ENCODE measurements at places on chromosomes 2 and 18.

- DNase-seq = no peak
These were observed 7.8 kb downstream of the LOXHD1 start for GRCh38 chr18:46649071-46649862.

DNA sequence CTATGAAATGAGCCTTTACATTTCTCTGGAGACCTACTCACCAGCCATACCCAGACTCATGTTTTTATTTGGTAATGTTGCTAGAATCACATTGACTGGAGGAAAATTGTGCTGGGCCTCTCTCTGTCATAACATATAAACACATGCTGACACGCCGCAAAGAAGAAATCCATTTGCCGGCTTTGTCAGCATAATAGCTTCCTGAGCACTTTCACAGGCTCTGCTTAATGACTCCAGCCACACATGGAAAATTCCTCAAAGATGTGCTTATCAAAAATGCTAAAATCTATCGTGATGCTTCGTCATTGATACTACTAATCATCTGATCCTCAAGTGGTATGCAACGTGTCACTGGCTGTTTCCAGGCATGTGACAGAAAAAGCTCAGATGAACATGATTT, 63.1 kb downstream of the RND3 start:
- DNase-seq = no peak

- no peak for DNase-seq
These were observed 94.1 kb downstream of the AAK1 start for GRCh38 chr2:69549421-69549820.

- DNase-seq = peak; percentile 93
These were observed 139.0 kb downstream of the DDX1 start for GRCh38 chr2:15730545-15731212.

- no peak for DNase-seq
These were observed 186.3 kb downstream of the MYCN start for GRCh38 chr2:16126517-16127275.

- no peak for DNase-seq
These were observed 67.9 kb downstream of the DGKD start for GRCh38 chr2:233422050-233422639.

DNA sequence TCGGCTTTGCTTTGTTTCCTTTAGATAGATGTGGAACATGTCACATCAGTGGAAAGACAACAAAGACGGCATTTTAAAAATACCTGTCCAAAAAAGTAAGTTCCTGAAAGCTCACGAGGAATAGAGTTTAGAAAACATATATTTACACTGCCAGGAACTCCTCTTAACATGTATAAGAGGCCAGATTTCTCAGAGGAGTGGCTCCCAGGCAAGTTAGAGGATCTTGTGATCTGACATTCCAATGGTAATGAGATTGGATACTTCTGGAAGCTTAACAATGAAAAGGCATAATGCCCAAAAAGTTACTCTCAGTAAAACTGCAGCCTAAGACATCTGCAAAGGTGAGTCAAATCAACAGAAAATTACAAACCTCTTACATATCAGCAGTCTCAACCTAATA, 77.1 kb downstream of the CYRIA start:
- no peak for DNase-seq

DNA sequence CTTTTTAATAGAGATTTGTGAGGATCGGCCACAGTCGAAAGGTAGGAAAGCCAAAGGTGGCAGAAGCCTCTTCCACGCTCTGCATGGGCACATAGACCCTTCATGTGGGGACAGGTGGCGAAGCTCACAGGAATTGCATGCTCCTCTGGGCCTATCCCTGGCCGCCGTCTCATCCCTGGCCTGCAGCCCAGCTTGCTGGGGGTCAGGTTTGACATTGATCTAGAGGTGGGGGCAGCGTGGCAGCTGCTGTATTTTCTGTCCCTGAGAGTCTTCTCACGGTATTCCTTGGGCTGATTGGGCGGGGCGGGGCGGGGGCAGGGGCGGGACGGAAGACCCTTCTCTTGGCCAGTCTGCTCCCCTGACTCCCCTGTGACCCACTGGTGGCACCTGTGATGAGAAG, 48.9 kb downstream of the STK25 start:
- DNase-seq = no peak

- no peak for DNase-seq
These were observed 576.7 kb upstream of the ZEB2 start for GRCh38 chr2:145096582-145096981.

GRCh38 chr2:27914041-27914804, 23.7 kb downstream of the BABAM2 start:
- DNase-seq = no peak

DNA sequence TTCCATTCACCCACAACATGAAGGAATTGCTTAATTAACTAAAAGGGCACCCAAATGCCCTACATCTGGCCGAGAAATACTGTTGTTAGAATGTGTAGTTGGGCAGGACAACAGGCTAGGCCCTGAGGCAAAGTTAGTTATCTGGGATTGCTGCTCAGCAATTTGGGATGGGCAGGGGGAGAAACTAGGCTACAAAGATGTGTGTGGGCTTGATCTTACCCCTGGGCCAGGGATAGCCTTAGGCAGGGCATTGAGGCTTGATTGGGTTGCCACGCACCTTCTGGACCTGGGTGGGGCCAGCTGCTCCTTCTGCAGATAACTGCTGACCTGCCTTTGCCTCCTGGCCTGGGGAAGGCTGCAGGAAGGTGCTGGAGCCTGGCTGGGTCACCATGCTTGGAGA, 9.4 kb downstream of the IL18RAP start:
- DNase-seq = no peak

- no peak for DNase-seq
These were observed 67.3 kb downstream of the MYO5B start for GRCh38 chr18:50127516-50128210.

DNA sequence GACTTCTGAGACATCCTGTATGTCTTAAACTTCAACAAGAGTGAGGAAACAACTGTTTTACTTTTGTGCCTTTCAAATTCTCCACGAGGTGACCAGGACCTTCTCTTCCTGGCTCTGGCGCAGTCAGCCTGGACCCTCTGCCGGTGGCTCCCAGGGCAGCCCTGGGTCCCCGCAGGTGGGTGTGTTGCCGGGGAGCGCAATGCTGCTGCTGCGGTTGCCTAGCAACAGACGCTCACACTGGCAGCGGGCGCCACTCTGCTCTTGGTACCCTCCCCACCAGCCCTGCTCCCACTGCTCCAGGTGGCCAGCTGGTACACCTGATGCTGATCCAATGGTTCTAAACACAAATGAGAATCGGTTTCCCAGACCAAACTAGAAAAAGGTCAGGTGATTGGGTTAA, 58.7 kb downstream of the GNAL start:
- no peak for DNase-seq

GRCh38 chr18:22683196-22683676, 249.9 kb upstream of the RBBP8 start:
- no peak for DNase-seq

- no peak for DNase-seq
These were observed 1.1 kb downstream of the NIFK start for GRCh38 chr2:121735518-121736074.

DNA sequence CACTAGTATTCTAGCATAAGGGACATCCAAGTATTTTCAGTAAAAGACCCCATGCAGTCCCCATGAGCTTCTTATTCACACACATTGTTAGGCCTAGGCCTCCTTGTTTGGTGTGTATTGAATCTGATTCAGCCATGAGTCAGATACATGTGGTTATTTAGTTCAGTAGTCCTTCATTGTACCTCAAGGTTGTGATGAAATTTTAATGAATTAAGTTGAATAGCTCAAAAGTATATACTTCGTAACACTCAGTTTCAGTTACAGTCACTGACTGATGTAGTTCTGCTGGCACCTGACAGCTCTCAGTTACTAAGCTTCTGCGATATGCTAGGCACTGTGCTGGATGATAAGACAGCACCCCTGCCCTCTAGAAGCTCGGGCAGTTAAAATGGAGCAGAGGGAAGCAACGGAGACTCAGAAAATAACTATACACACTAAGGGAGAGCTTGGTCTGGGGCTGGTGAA, 86.4 kb downstream of the XRCC5 start:
- DNase-seq = no peak

GRCh38 chr2:103982691-103983090, 871.2 kb upstream of the POU3F3 start:
- no peak for DNase-seq

GRCh38 chr18:46642561-46642960, 14.5 kb downstream of the LOXHD1 start:
- no peak for DNase-seq

- no peak for DNase-seq
These were observed 112.7 kb upstream of the CTDP1 start for GRCh38 chr18:79566771-79567431.

GRCh38 chr2:48134704-48135103, 228.4 kb upstream of the FBXO11 start:
- no peak for DNase-seq

DNA sequence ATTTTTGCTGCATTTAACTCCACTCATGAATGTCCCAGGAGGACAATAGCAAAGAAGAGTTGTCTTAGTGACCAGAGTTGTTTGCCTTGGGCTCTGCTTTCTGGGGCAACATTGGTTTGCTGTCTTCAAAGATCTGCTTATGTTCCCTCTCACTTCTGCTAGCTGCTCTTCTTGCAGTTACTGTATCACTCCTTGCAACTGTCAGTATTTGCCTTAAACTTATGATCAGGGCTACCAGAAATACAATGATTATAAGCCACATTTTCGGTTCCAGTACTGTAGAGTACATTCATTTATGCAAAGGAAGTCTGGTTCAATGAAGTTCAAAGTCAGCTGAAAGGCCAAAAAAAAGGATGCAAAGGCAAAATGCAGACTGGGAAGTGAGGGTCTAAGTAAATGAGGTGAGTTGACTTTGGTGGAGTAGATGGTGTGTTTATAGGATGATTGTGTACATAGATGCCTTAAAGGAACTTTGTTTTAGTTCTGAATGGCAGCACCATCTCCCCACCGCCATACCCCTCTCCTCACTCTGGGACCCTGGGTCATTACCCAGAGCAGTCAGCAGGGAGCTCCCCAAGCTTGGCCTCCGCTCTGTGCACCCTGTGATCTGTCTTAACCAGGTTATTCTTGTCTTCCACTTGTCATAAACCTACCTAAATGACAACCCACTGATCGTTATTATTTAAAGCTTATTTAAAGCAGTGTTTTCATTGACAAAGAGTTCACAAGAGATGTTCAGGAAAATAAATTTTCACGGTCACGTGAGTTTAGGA, 236.0 kb downstream of the DOK6 start:
- no peak for DNase-seq

- DNase-seq = no peak
These were observed 150.6 kb downstream of the TMX3 start for GRCh38 chr18:68564351-68564750.

GRCh38 chr2:121994238-121995206, 239.1 kb downstream of the TSN start:
- no peak for DNase-seq

DNA sequence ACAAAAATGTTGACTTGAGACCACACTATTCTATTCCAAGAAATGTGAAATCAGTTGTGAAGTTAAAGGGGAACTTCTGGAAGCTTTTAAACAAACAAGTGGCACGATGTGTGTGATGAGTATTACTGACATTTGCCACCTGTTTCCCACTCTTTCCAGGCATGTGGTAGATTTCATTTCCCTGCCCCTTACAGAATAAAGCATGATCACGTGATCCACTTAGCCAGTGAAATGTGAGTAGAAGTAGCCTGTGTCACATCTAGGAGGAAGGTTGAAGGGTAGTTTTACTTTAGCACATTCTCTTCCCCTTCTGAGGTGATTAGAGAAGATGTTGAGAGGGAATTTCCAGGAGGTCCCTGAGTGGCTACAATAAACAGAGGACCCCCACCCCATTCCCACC, 3.8 kb downstream of the COL4A4 start:
- no peak for DNase-seq

GRCh38 chr2:153575171-153575853, 96.8 kb upstream of the RPRM start:
- DNase-seq = no peak

- peak; percentile 22 for DNase-seq
These were observed 63.8 kb downstream of the PDE11A start for GRCh38 chr2:178008636-178009289.

DNA sequence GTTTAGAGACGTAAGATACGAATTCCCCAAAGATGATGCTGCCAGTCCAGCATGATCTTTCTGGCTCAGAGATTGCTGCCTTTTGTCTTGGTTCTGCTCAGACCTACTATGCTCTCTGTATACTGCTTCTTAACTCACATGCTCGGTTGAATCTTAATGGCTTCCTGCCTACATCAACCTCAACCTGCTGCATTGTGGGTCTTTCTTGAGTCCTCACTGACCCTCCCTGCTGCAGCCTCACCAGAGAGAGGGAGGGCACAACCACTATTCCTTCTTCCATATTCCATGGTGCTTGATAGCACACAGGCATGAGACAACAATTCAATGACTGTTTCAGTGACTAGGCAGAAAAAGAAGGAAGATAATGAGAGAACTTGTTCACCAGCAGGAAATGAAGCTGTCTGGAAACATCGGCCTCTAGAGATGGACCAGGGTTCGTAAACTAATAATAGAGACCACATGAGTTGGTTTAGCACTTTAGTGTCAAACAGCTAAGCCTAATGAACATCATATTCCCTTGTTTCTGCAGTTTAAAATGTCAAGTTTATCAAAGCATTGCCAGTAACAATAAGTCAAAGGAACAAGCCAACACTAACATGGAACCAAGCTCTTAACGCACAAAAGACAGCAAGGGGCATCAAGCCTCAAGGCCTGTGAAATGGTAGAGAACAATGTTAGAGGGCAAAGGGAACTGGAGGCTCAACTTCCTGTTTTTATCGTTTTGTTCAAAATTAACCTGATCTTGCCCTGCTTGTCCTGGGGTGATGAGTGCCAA, 333.9 kb downstream of the PDE11A start:
- DNase-seq = no peak

DNA sequence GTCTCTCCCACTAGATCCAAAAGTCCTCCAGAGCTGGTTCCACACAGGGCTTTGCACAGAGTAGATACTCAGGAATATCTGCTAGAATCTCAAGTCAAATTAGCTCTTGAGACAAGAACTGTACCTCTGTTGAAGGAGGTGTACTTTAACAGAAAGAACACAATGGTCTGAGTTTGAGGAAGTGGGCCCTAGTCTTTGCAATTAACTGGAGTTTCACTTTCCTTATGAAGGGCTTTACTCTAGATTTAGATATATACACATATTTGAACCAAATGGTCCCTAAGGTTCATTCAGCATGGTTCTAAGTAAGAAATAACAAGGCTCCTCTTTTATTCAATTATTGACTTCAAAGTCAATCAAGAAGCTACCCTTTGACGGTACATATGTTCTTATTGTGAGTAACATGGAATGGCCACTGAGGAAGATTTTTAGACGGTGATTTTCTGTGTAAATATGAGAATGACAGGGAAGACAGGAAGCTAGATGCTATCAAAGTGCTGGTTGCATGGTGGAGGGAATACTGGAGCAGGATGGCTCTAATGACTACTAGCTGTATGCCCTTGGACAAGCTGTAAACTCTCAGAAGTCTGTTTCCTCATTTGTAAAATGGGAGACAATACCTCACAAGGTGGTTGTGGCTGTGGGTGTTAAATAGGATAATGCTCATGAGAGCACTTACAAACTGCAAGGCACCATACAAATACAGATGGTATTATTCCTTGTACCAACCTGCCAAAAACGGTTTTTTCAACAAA, 73.5 kb upstream of the SERTAD2 start:
- DNase-seq = no peak

Data from amygdala (tissue), 56 donors.